ENCODE measurements at places on chromosomes 7 and 10.

DNA sequence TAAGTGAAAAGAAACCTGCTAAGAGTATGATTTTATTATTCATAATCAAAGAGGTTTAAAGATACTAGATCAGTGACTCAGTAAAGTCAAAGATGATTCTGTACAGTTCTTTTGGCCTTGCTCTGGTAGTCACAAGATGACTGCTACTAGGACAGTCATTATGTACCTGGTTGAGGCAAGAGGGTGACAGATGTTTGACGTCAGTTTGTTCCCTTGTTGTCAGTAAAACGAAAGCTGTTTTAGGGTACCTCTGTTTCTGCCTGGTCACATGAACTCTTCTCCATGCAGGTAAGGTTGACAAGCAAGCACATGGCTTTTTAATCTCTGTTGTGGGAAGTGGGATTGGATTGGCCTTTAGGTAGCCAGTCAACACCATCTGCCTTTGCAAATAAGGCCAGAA lies 308.0 kb downstream of the EXOC4 start:
- no peak for ATAC-seq

GRCh38 chr10:99770408-99771045 lies 11.9 kb upstream of the ABCC2 start:
- ATAC-seq = no peak

DNA sequence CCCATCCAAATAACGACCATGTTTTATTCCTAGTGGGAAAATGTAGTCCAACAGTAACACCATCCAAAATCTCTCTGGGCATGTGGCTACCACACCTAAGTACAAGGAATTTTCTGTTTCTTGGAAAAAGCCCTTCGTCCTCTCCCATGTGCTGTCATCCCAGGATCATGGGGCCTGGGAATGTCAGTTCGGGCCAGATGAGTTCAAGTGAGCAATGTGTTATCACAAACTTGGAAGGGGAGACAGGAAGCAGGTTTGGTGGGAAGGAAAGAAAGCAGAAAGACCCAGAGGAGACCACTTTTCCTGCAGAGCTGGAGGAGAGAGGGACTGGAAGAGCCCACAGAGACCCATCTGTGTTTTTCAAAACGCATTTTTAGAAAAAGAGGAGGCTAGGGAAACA lies 110.8 kb downstream of the PLXNA4 start:
- ATAC-seq = no peak

DNA sequence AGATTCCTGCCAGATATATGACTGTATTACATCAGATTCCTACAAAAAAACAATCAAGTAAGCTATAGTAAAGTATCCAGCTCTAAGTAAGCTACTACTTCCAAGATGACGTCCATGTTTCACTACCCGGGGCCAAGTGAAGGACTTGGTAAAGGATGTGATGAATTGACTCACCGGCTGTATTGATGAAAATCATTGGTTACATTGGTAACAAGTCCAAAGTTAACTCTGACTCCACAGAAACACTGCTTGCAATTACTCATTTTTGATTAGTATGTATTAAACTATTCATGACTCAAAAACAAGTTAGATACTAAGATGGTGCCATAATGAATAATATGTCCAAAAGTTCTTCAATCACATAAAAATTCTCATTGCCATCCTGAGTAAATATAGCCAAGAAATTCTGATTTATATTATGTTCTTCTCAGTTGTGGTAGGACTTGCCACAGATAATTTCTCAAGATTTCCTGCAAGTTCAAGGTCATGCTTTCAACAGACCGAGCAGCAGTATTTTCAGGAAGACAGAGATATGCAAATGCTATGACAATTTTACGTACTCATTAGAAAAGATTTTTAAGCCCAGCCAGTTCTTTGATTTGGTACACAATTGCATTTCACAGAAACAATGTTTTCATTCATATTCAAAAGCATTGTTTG lies 12.6 kb upstream of the DNAJC1 start:
- no peak for ATAC-seq

GRCh38 chr7:35695987-35696386 lies 1.1 kb upstream of the HERPUD2 start:
- ATAC-seq = no peak

Data from motor neuron (in vitro differentiated cells).